ENCODE measurements at places on chromosomes 7 and 10. TPM values are rescaled to one million over a fixed set of nuclear protein-coding genes. Genes with fewer than 3 reads are reported as not detected.

DNA sequence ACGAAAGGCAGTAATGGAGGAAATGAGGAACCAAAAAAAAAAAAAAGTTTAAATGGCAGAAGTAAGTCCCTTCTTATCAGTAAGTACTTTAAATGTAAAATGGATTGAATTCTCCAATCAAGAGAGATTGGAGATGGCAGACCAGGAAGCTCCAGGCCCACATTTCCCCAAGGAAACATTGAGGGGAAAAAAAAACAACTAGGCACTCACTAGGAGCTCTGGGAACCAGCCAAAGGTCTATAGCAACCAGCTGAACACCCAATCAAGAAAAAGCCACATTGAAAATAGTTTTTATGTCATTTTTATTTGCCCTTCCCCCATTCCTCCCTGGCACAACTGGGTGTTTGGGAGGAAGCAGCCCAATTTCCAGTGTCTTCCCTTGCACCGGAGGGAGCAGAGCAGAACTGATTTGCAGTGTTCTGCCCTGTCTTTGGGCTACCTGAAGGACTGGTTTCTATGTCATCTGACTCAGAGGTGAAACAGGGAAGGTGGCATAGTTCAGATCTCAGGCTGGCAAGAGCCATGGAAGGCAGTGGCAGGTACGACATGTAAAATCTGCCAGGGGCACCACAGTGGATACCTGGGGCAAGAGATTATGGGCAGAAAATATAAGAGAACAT is 121.9 kb downstream of the SMURF1 start:
- no peak for ATAC-seq

The CELF2 gene
- total RNA-seq: 139 TPM

GRCh38 chr10:36448760-36449691 is 676.4 kb upstream of the ANKRD30A start:
- no peak for ATAC-seq

- no peak for ATAC-seq
These were observed 606.5 kb upstream of the PFKP start for GRCh38 chr10:2460812-2461211.

The OPALIN gene
- total RNA-seq: not detected

The EPHA1 gene
- 0.65 TPM for total RNA-seq

GRCh38 chr10:126867567-126868365 is 37.5 kb upstream of the DOCK1 start:
- no peak for ATAC-seq

The GNGT1 gene
- total RNA-seq: not detected

DNA sequence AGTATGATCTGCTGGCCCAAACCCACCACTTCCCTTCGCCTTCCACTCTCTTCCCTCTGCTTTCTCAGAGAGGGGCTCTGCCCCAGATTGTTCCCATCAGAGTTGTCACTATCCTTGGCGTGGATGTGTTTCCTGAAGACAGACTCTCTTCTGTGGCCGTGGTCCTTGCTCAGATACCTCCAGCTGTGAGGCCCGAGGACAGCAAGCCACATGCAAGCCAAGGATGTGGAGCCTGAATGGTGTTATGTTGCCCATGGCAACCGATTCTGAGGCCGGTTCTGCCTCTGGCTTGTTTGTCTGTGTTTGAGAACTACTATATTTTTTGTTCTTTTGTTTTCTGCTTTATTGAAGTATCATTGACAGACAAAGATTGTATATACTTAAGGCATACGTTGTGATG is 247.4 kb upstream of the PODXL start:
- ATAC-seq: no peak

- ATAC-seq: no peak
These were observed 82.0 kb downstream of the TMEM168 start for GRCh38 chr7:112708236-112708635.

DNA sequence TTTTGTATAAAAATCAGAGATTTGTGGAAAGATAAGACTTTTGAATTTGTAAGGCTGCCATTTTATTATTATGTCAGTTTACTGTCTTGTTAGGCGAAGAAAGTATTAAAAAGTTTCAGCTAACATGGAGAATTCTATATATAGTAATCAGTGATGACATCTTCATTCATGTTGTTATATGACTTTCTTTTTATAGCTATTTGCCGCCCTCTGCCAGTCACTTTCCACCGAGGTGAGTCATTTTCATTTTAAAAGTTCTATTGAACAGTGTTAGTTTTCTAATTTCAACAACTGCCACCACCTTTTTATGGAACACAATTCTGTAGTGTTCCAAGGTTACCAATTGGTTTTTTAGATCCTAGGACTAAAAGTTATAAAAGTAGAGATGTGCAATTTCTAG is 11.8 kb downstream of the CUTC start:
- ATAC-seq: no peak

GRCh38 chr10:92742331-92743228 is 52.8 kb downstream of the HHEX start:
- no peak for ATAC-seq

The GCK gene
- total RNA-seq: 0.58 TPM

GRCh38 chr7:32481176-32481575 is 9.0 kb downstream of the LSM5 start:
- no peak for ATAC-seq

GRCh38 chr10:3452683-3453361 is 280.2 kb upstream of the PITRM1 start:
- no peak for ATAC-seq

The HMX3 gene
- not detected for total RNA-seq

- peak; percentile 52 for ATAC-seq
These were observed 3.7 kb downstream of the ELOVL3 start for GRCh38 chr10:102229810-102230263.

DNA sequence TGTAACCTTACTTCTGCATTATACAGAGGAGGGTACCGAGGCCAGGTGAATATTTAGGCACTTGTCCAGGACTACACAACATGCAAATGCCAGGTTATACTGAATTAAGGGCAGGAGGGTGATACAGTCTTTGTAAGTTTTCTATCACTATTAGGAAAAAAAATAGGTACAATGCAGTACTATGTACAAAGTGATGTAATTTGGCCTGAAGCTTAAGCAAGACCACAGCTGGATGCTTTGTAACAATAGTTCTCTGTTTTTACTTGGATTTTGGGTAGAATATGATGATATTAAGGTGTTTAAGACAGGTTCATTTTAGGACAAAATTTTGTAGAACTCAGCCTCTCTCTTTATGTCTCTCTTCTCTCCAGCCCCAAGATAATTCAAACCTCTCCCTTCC is 2.8 kb upstream of the NXPH1 start:
- ATAC-seq: no peak

The FKBP9 gene
- total RNA-seq: 0.65 TPM

The NKX2-3 gene
- total RNA-seq: not detected

- no peak for ATAC-seq
These were observed 573.4 kb upstream of the CNTNAP2 start for GRCh38 chr7:145543242-145543641.

The UBTD1 gene
- total RNA-seq: 1.7 TPM

The CALML3 gene
- total RNA-seq: not detected

The WDR11 gene
- total RNA-seq: 29.0 TPM

DNA sequence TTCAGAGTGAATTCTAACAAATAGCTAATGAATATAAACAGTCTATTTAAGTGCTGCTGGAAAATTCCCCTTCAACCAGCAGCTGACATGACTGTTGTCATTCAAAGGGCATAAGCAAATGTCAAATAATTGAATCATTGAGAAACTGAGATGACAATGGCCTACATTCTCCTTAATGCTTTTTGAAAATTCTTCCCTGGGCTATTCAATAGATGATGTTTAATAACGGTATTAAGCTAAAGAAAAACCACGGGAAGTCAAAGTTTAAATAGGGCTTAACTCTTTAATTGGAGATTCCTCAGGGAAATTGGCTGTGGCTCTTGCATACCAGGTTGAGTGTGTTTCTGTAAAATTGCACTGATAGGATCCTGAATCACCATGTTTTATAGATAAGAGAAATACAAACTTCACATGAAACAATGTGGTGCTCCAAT is 77.0 kb downstream of the ARL4A start:
- peak; percentile 18 for ATAC-seq

DNA sequence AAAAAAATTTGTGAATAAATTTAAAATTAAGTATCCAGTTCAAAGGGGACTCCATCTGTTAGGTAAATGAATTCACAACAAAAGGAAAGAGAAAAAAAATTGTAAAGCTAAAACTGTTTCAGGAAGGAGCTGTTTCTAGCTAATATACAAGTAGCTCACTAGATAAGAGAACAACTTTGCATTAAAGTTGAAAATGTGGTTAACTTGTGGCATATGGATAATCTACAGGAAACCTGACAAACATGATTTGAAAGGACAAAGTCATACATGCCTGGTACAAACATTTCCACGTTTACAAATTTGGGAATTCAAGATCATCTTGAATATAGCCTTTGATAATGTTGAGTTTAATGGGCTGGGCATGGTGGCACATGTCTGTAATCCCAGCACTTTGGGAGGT is 8.9 kb downstream of the NT5C3A start:
- no peak for ATAC-seq

GRCh38 chr10:85447690-85448089 is 918.9 kb downstream of the GRID1 start:
- no peak for ATAC-seq

- no peak for ATAC-seq
These were observed 40.8 kb downstream of the TBXAS1 start for GRCh38 chr7:139869886-139870285.

The IFIT2 gene
- total RNA-seq: 3.2 TPM

The MBL2 gene
- total RNA-seq: not detected

DNA sequence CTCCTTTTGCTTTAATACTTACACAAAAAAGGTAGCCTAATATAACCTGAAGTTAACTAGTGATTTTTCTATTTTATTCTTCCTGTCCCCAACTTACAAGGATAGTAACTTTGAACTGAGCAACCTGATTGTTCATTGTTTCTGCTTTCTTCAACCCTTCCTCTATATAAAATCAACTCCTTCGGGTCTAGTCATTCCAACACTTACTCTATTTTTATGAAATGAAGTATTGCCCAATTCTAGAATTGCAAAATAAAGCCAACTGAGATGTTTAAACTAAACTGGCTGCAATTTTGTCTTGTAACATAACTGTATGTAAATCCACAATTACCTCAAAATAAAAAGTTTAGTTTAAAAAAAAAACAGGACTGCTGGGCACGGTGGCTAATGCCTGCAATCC is 20.3 kb upstream of the DNA2 start:
- no peak for ATAC-seq

The NRCAM gene
- total RNA-seq: not detected

- peak; percentile 42 for ATAC-seq
These were observed 9.0 kb upstream of the TBXAS1 start for GRCh38 chr7:139820089-139820488.

The SUN3 gene
- total RNA-seq: not detected

The POLR3A gene
- 24.2 TPM for total RNA-seq

The SPDYE5 gene
- not detected for total RNA-seq

- no peak for ATAC-seq
These were observed 35.2 kb downstream of the CCDC71L start for GRCh38 chr7:106625678-106626301.

The MSMB gene
- total RNA-seq: not detected

GRCh38 chr7:18715988-18716387 is 220.4 kb downstream of the HDAC9 start:
- no peak for ATAC-seq
